ENCODE measurements at places on chromosomes 3 and 15.

DNA sequence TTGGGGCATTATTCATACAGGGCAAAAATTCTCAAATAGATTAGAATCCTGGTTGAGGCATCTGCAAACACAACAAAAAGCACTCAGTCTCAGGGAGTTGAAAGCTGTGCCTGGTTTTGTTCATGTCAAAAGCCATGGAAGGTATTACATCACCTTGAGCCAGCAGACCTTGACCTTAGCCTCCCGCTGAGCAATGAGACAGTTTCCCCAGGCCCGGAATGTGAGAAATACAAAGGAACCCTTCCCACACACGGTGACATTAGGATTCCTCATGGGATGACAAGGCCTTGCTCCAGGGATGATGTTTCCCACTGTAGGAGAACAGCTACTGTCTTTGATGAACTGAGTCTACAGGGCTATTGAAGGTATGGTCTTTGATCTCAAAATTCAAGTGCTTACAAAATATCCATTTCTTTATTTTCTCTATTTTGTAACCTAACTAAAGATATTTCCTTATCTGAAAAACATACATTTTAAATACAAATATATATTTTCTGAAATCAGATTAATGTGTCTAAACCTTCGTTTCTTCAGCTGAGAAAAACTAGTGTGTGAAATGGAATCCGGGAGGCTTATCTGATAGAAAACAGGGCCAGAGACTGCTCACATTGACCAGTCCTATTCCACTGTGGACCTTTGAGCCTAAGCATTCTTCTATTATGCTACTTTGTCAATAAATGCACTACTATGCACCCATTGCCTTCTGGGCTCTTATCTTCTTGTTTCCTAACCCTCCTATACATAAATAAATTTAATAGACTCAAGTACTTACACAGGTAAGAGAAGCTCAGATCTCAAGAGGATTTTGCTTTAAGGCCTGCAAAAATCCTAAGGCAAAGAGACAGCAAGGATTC lies 298.2 kb downstream of the KBTBD8 start:
- DNase-seq: no peak

- DNase-seq: peak; percentile 19
These were observed 72.9 kb upstream of the MNS1 start for GRCh38 chr15:56537881-56538280.

DNA sequence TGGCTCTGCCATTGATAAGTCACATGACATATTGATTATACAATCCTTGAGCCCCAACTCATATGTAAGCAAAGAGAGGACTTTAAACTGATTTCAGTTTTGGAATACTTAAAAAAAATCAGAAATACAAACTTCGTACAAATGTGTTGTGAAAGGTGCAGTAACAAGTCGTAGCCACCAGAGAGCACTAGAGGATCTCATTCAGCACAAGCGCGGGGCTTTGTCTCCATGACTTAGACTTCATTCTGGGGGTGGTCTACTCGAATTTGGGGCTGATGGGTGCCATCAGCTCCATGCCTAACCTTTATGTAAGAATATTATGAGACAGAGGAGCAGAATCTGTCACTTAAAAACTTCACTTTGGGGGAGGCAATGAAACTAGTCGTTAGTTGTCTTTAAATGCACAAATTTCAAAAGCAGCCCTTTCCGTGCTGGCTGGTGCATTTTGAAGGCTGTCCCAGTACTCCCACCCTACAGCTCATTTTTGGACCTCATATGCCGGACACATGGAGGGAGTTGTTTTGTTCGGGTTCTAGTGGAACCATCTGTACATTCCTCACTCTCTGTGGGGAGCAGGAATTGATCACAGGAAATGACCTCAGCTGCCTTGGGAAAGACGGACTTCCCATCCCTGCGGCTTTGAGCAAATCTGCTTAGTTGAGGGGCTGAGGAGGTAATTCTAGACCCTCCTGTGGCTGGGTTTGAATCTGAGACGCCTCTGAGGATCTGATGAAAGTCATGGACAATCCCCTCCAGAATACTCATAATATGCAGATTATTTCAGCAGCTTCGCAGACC lies 27.5 kb upstream of the MASP1 start:
- DNase-seq: peak; percentile 23

GRCh38 chr3:131053043-131053859 lies 26.6 kb downstream of the NEK11 start:
- DNase-seq: no peak

GRCh38 chr15:88002706-88003105 lies 253.8 kb downstream of the NTRK3 start:
- DNase-seq: no peak
